ENCODE measurements at places on chromosomes 1 and 21.

GRCh38 chr21:23664193-23664694 is 1943.0 kb downstream of the MRPL39 start:
- DNase-seq, result no peak

DNA sequence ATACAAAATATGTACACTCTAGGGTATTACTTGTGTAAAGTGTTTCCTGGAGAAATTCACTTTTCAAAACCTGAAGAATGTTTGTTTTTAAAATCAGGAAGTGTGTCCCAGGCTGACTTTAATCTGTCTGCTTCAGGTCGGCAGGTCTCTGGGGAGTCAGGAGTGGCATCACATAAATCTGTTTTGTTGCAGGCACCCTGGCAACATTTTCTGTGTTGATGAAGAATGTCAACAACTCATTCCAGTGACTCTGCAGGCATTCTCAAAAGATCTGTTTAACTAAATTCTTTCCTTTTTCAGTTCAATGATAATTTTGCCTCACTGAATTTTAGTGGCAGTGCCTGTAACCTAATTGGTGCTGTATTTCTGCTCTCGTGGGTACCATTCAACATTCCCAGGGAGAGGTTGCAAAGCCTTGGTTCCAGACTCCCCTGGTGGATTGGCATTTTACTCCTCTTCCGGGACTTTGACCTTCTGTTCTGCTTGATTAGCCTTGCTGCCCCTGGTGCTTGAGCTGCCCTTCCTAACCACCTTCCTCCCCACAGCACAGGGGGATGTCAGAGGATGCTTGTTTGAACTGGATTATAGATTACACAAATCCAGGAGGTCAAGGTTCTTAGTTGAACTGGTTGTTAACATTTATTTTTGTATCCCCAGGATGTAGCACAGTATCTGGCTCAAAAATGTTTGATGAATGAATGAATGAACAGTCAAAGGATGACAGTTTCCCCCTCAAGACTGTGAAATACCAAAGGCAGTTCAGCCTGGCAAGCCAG is 55.4 kb upstream of the LPGAT1 start:
- DNase-seq, result no peak

GRCh38 chr1:118381197-118381869 is 196.3 kb upstream of the SPAG17 start:
- DNase-seq, result no peak

DNA sequence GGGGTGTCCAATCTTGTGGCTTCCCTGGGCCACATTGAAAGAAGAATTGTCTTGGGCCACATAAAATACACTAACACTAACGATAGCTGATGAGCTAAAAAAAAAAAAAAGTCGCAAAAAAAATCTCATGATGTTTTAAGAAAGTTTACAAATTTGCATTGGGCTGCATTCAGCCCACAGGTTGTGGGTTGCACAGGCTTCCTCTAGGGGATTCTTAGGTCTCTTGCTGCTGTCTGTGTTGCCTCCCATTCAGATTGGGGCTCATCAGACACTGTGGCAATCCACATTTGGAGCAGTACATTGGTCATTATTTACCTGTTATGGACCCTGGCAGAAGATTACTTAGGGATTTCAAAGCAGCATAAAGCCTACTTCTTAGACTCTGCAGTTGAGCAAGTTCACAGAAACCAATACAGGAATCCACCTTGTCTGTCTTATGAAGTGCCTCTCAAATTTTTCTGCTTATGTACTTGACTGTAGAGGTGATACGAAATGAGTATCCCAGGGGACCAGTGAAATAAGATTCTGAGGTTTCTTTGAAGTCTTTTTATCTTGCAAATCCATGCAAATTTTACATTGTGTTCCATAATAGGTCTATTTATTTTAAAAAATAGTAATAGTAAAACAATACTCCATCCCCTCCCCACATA is 205.5 kb downstream of the RPS6KC1 start:
- no peak for DNase-seq

GRCh38 chr1:22341791-22342605 is 109.7 kb upstream of the ZBTB40 start:
- DNase-seq, result no peak

DNA sequence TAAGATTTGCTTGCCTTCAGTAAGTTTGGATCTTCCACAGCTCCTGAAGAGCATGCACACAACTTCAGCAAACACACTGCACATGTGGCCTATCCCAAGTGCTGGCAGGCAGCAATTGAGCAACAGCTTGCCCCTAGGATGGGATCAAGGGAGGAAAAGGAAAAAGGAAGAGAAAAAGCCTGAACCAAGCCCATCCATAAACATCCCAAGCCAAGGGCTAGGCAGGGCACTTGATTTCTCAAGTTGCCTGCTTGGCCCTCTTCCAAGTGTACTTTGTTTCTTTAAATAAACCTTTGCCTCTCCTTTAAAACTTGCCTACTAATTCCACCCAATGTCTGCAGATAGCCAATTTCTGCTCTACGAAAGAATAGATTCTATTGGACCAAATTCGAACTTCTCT is 49.0 kb upstream of the OLFM3 start:
- DNase-seq, result no peak
